ENCODE measurements at places on chromosomes 2 and 18.

DNA sequence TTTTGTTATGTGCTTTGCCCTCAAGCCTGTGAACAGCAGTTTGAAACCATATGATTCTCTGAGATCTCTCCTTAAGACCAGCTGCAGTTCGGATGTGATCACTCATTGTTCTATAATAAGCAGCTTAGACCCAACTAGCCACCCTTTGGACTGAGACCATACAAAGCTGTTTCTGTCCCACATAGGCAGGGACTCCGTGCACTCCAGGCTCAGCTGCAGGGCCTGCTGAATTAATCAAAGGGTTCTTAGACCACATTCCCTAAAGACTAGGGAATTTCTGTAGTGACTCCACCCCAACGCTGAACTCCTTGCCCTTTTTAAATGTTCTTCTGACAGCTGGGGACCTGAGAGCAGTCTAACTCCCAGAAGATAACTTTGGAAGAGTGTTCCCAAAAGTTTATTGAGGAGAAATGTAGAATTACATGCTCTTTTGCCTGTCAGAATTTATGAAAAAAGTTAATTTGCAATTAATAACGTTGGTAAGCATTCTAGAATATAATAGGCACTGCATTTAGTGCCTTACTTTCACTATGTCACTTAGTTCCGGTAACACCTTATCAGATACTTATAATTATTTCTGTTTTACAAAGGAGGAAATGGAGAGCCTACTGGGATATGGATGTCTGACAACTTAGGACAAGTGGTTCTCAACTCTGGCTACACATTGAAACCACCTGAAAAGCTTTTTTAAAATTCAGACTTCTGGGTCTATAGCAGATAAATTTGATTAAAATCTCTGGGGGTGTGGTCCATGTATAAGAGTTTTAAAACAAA is 42.3 kb downstream of the GULP1 start:
- no peak for DNase-seq

- DNase-seq = no peak
These were observed 32.5 kb downstream of the SLC66A3 start for GRCh38 chr2:11187731-11188130.

DNA sequence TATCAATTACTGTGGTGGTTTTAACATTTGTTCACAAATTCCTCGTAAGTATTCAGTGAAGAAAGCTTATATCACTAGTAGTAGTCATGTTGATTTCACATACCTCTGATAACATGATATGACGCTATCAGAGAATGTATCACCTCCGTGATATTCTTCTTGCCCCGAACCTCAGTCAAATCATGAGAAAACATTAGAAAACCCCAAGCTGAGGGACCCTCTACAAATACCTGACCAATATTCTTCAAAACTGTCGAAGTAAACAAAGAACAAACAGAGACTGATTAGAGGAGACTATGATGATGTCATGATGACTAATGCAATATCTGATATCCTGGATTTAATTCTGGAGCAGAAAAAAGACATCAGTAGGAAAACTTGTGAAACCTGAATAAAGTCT is 85.6 kb upstream of the SPOPL start:
- no peak for DNase-seq

DNA sequence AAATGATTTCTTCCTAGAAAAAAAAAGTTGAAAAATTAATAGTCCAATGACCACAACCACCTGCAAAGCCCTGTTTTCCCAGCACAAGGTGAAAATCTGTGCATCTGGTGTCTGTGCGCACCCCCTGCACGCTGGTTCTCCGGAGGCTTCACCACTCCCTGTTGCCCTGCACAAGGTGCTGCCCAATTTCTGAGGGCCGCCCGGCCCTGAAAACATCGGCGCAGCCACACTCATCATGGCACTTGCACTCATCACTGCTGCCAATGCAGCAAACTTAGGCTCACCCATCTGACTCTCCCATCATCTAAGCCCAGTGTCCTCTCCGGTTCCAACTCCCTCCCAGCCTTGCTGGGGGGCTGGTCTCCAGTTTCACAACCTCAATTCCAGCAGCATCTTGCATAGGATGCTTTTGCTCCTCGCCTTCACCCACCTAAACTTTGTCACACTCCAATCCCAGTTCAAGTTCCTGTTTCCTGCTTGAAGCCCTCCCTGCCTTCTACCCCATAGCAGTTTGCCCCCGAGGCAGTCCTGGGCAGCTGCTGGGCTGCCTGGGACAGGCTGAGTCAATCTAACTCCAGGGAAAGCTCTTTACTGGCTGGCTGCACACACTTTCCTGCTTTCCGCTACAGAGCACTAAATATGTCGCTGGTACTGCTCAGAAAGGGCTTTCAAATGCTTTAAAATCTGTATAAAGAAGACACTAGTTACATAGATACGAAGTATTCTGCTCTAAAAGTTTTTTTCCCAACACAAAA is 522.5 kb upstream of the ID2 start:
- no peak for DNase-seq

- DNase-seq = no peak
These were observed 357.9 kb downstream of the PLCL1 start for GRCh38 chr2:198162276-198162675.

DNA sequence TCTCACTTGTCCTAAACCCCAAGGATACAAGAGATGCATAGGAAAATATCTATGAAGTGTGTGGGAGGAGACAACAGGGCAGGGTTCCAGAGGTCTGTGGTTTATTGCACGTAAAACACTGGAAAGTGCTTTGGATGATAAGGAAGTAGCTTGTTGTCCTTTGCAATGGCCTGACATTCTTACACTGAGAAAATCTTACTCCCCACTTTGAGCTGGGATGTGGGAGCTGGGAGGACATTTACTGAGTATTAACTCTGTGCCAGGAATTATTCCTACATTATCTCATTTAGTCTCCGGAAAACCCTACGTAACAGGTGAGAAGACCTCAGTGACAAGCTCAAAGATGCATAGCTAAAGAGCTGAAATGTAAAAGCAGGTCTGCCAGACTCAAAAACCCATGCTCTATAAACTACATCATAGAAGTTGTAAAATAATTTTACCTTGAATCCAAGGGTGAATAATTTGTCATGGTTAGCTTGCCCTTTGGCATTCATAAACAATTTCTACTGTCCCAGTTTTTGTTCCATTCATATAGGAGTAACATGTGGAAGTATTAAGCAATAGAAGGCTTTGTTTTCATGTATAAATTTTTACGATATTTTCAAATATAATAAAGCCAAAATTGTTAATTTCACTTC is 9.2 kb upstream of the GALNT3 start:
- no peak for DNase-seq

DNA sequence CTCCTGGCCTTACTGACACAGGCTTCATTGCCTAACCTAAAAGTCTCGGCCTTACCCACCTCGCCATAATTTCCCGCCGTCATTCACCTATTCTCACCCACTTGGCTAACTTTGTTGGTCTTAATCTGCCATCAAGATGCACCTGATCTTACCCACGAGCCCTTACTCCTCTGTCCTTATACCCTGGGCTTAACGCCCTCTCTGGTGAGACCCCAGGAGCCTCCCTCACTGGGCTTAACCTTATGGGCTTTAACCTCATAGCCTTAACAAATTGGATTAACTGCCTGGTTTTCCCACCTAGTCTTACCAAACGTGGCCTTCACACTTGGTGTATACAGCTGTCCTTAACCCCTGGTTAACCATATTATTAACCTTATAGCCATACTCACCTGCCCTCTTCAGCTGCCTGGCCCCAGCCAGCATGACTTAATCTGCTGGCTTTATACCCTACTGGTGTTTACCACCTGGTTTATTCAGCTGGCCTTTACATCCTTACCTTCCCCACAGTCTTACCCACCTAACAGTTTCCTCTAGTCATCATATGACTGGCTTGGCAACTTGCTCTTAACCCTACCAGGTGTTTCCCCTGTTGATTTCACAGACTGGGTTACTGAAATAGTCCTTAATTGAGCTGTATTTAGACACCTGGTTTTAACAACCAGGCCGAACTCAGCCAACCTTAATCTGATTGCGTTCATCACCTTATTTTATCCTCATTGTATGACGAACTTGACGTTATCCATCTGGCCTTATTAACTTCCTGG is 132.0 kb upstream of the ZSWIM2 start:
- DNase-seq = no peak

DNA sequence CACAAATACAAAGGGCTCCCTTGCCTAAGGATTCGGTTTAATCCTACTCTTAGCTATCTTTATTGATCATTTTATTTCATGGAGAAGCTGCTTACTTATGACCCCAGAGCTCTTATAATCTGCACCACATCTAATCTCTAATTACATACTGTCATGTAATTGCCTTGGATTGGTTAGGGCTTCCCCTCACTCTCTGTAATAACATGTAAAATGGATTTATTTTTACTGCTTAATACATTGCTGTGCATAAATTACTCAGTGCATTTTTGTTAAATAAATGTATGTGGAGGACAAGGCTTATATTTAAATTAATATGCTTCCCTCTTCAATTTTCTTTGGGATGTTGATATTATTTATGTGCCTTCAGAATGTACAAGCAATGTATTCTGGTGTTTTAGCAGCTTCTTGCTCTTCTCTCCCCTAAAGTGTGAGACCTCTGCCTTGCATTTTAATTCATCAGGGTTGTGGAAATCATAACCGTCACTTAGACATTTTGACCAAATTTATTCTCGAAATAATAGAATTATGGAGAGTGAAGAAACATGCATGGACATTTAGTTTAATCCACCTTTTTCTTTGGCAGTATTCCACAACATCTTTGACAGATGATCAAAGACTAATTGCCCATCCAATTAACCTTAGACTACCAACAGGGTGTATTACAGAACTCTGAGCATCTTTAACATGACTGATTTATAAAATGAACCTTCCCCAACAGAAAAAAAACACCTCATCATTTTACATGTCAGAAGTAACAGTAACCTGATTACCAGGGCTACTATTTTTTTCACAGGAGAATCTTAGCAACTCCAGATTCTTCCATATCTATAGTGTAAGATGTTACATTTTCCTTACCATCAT is 692.6 kb downstream of the LRRTM4 start:
- DNase-seq = no peak

GRCh38 chr2:112648081-112648480 is 2.3 kb downstream of the SLC20A1 start:
- no peak for DNase-seq

GRCh38 chr2:160278101-160278878 is 78.2 kb upstream of the ITGB6 start:
- no peak for DNase-seq

DNA sequence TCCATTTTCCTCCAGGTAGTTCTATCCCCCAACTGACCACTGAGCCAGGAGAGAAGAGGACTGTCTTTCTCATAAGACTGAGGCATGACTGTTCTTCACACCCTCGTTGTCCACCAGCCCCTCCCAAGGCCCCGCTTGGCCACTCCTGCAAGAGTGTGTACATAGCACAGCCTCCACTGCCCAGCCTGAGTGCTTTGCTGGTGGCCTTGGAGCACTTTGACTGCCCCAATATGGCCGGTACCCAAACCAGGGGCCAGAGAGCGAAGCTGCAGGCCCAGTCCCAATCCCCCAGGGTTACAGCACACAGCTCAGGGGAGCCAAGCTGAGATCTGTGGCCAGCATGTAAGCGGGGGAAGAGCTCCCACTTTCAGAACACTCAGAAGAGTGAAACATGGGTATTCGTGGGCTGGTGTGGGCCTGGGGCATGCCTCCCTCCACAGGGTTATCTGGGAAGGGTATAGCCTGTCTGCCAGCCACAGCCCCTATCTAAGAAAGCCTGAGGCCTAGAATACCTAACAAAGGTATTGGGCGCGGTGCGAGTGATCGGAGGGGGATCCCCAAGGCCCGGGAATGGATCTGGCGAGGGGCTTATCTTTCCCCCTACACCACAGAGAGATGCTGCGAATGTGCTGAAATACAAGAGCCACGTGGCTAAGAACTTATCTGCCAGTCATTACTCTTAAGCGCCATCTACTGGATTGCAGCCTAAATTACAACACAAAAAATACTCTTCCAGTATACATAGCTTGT is 163.8 kb downstream of the WDPCP start:
- DNase-seq = no peak

GRCh38 chr18:33720133-33720532 is 142.1 kb downstream of the ASXL3 start:
- no peak for DNase-seq

DNA sequence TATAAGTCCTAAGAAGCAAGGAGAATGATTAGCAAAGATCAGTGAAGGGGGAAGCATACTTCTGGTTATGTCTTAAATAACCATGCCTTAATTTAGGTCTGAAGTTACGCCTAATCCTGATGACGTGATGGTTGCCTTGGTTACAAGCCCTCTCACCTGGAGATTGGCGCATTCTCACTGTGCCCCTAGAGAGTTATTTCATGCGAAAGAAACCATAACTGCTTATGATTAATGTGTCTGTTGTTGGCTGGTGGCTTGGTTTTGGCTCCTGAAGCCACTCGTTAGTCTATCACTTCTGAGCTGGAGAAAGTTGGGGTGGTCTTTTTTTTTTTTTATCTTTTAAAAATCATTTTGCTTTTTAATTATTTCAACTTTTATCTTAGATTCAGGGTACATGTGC is 47.0 kb downstream of the TNFRSF11A start:
- no peak for DNase-seq

- DNase-seq = no peak
These were observed 97.1 kb downstream of the EML6 start for GRCh38 chr2:54820558-54820957.

GRCh38 chr2:167404627-167405284 is 516.5 kb downstream of the XIRP2 start:
- no peak for DNase-seq

DNA sequence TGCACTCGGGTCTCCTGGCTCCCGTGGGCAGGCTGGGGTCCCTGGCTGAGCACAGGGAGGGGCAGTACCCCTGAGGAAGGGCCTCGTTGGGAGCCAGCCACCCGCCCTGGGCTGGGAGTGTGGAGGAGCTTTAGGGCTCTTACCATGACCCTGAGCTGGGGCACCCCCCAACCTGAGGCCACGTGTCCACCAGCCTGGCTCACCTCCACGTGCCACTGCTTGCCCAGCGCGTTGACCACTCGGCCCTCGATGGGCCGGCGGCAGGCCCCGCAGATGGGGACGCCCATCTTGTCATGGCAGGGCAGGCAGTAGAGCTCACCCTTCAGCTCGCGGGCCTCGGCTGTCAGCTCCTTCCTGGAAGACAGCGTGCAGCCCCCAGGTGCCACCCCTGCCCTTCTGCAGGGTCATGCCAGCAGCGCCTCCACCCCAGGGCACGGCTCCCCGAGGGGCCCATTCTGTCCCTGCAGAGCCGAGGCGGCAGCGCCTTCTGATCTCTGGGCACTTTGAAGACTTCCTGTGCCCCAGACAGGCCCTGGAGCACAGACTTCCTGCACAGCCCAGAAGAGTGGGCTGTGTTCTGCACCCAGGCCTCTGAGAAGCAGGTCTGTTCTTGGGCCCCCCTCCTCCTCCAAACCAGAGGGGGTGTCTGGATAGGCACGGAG is 4.0 kb upstream of the GPR17 start:
- peak; percentile 24 for DNase-seq

Data from stimulated activated CD8-positive, alpha-beta memory T cell treated with anti-CD3 and anti-CD28 coated beads, Interleukin-7, amount 100 ng/mL, for 1 hour (primary cell).